ENCODE measurements at places on chromosomes 3 and 15.

GRCh38 chr15:38320866-38321265 lies 68.2 kb downstream of the SPRED1 start:
- no peak overlapping the region for H3K27ac ChIP-seq
- no peak for DNase-seq
- H3K36me3 ChIP-seq = no peaks in the 10 kb centered on the region
- H3K27me3 ChIP-seq = no peaks in the 10 kb centered on the region
- no peak overlapping the region for H3K4me3 ChIP-seq
- H3K4me1 ChIP-seq = peaks cover 4% of the 10 kb centered on the region

- peak; percentile 88 for DNase-seq
- H3K36me3 ChIP-seq = no peaks in the 10 kb centered on the region
- no peaks in the 10 kb centered on the region for H3K4me1 ChIP-seq
- no peak overlapping the region for H3K4me3 ChIP-seq
- H3K27me3 ChIP-seq = no peaks in the 10 kb centered on the region
These were observed 102.0 kb upstream of the PRICKLE2 start for GRCh38 chr3:64327100-64327804.

- H3K27me3 ChIP-seq = no peaks in the 10 kb centered on the region
- no peaks in the 10 kb centered on the region for H3K4me1 ChIP-seq
- peaks cover 31% of the 10 kb centered on the region for H3K36me3 ChIP-seq
- peak overlapping the region; percentile 94 for H3K4me3 ChIP-seq
- peak; percentile 83 for DNase-seq
These were observed 1.1 kb downstream of the FAM131A start for GRCh38 chr3:184338511-184338945.

DNA sequence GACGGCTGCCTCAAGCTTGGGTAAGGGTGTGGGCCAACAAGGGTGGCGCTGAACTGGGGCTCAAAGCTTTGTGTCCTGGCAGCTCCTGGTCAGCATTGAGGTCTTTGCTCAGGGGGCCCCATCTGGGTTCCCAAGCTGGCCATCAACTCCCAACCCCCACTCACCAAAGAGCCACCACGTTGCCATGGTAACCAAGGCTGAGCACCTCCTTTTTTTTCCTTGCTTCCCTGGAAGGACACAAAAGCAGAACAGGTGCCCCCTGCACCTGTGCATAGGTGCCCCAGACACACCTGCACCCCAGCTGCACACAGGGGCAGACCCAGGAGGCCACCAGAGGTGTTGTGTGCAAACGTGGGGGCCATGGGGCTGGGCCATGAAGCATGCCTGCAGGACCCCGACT lies 16.5 kb downstream of the UROC1 start:
- no peaks in the 10 kb centered on the region for H3K36me3 ChIP-seq
- no peak overlapping the region for H3K27ac ChIP-seq
- no peak overlapping the region for H3K4me3 ChIP-seq
- H3K4me1 ChIP-seq = no peaks in the 10 kb centered on the region
- H3K27me3 ChIP-seq = peaks cover 14% of the 10 kb centered on the region
- DNase-seq = no peak

DNA sequence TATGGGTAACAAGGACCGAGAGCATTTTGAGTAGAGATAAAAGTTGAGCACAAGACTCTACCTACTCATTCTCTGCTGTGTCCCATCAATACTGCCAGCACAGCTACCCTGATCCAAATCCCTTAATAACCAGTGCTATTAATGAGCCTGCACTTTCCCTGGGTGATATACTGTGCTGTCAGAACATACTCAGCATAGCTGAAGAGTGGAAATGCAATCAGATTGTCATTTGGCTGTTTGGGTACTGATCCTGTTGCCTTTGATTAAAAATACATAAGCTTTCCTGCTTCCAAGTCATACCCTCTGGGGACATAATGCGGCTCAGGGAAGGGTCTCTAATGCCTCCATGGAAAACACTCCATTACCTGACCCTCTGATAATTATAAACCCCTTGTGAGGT lies 917.5 kb downstream of the SQOR start:
- no peaks in the 10 kb centered on the region for H3K27me3 ChIP-seq
- no peaks in the 10 kb centered on the region for H3K4me1 ChIP-seq
- no peaks in the 10 kb centered on the region for H3K36me3 ChIP-seq
- H3K27ac ChIP-seq = no peak overlapping the region
- no peak overlapping the region for H3K4me3 ChIP-seq
- DNase-seq = no peak

DNA sequence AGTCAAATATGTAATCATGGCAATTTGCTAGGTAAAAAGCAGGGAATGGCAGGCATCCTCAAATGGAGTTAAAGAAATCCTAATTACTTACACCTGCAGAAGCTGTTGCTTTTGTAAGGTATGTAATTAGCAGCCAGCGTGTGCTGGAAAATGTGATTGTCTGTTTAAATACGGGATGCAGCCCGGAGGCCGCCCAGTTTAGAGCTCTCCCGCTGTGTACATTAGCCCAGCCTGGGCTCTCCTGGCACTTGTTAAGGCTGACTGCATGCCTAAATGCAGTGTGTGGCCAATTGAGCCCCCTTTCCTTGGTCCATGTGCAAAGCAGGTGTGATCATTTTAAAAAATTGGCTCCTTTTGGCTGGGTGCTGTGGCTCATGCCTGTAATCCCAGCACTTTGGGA lies 9.0 kb downstream of the DPH3 start:
- no peaks in the 10 kb centered on the region for H3K27me3 ChIP-seq
- H3K4me1 ChIP-seq = no peaks in the 10 kb centered on the region
- peaks cover 19% of the 10 kb centered on the region for H3K36me3 ChIP-seq
- no peak for DNase-seq
- no peak overlapping the region for H3K4me3 ChIP-seq

GRCh38 chr3:8776406-8776805 lies 7.0 kb upstream of the OXTR start:
- H3K27ac ChIP-seq = no peak overlapping the region
- no peaks in the 10 kb centered on the region for H3K27me3 ChIP-seq
- no peaks in the 10 kb centered on the region for H3K4me1 ChIP-seq
- DNase-seq = no peak

DNA sequence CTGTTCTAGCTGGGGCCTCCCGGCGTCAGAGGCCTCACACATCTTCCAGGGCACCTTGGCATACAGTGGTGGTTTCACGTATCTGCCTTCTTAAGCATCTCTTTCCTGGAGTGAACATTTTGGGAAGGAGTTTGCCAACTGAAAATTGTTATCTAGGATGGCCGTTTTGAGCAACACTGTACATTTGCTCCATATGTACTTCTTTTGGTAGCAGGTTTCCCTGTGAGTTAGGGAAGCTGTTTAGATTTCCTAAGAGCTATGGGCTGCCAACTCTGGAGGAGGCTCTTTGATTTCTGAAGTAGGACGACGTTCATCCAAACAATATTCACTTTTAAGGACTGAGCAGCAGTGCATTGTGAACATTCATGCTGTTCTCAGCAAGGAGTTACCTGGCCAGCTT lies 665.9 kb downstream of the SQOR start:
- H3K4me1 ChIP-seq = no peaks in the 10 kb centered on the region
- H3K36me3 ChIP-seq = no peaks in the 10 kb centered on the region
- H3K27ac ChIP-seq = no peak overlapping the region
- no peak for DNase-seq
- H3K27me3 ChIP-seq = peaks cover 3% of the 10 kb centered on the region
- H3K4me3 ChIP-seq = no peak overlapping the region

- no peaks in the 10 kb centered on the region for H3K4me1 ChIP-seq
- no peak overlapping the region for H3K27ac ChIP-seq
- H3K36me3 ChIP-seq = no peaks in the 10 kb centered on the region
- no peaks in the 10 kb centered on the region for H3K27me3 ChIP-seq
These were observed 253.4 kb downstream of the IGSF11 start for GRCh38 chr3:118781232-118781631.

DNA sequence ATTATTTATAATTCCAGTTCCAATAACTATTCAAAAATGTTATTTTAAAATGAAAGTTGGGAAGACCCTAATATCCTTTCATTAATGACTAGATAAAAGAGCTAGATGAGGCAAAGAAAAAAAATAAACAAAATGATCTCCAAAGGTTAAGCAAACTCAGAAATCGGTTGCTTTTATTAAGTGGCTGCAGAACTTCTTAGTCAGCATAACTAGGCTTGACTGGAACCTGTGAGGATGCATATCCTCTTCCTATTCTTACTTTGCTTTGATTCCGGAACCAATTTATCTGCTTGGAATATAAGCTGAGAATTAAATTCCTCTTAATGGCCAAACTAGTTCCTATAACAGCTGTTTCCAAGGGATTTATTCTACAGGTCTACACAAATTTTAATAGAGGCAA lies 10.7 kb downstream of the GAP43 start:
- no peak for DNase-seq
- H3K27ac ChIP-seq = no peak overlapping the region
- no peak overlapping the region for H3K4me3 ChIP-seq
- no peaks in the 10 kb centered on the region for H3K4me1 ChIP-seq
- no peaks in the 10 kb centered on the region for H3K36me3 ChIP-seq

GRCh38 chr3:58564456-58565160 lies 12.6 kb downstream of the FAM107A start:
- no peak overlapping the region for H3K27ac ChIP-seq
- H3K27me3 ChIP-seq = no peaks in the 10 kb centered on the region
- no peaks in the 10 kb centered on the region for H3K4me1 ChIP-seq
- no peak overlapping the region for H3K4me3 ChIP-seq
- no peak for DNase-seq
- no peaks in the 10 kb centered on the region for H3K36me3 ChIP-seq

- H3K27me3 ChIP-seq = no peaks in the 10 kb centered on the region
- H3K36me3 ChIP-seq = no peaks in the 10 kb centered on the region
- no peak overlapping the region for H3K27ac ChIP-seq
- DNase-seq = no peak
- H3K4me1 ChIP-seq = no peaks in the 10 kb centered on the region
- no peak overlapping the region for H3K4me3 ChIP-seq
These were observed 48.0 kb upstream of the APEH start for GRCh38 chr3:49626101-49626581.

DNA sequence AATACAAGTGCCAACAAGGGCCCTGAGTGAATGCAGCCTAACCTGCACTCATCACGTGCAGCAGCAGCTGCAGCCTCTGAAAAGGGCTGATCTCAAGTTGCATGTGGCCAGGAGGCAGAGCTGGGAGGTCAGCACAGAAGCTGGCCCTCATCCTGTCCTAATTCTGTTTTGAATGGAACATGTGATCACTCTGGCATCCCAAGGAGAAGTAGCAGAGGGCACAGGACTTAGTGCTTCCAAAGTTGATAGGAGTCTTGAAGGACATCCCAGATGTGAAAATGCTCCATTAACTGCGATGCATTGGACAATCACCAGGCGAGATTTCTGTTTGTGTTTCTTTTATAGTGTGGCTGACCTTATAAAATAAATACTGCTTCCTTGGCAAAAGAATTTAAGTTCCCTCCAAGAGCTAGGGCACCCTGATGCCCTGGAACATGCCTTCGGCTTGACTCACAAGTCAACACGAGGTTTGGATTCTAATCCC lies 31.6 kb upstream of the STAG1 start:
- H3K4me1 ChIP-seq = peaks cover 15% of the 10 kb centered on the region
- H3K27ac ChIP-seq = no peak overlapping the region
- no peaks in the 10 kb centered on the region for H3K27me3 ChIP-seq

- no peak overlapping the region for H3K27ac ChIP-seq
- no peak for DNase-seq
These were observed 34.9 kb downstream of the PIK3CB start for GRCh38 chr3:138799822-138800221.

DNA sequence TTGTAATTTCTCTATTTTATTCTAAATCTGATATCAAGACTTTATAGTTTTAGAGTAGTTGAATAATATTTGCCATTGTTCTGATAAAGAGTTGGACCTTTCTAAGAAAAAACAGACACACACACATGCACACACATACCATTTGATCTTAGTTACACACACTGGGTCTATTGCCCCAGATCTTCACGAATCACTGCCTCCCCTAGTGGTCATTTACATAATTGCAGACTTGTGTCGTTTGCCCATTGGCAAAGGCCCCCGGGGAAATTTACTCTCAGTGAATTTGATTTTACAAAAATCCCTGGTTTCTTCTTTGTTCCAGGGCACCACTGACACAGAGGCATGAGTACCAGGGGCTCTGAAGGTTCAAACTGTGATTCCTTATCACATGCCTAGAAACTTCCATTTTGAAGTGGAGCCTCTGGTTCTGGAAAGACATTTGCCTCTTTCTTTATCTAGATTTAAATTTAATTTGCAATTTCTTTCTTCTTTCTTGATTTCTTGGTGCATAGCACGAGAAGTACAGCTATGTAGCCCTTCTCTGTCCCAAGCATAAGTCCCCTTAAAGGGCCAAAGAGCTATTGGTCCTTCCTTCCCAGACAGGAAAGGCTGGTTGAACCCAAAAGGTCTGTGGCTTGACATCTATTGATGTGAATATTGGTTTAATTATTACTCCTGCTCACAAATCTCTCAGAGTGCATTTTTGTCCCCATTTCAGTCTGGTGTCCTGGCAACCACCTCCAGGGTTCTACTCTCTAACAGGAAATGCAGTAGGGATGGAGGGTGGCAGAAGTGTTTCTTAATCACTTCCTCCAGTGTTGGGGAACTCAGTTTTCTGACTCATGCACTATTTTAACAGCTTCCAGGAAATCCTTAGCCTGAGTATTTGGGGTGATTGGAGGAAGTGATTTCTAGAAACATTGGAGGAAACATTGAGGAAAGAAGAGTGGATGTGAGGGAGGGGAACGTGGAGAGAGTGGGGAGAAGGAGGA lies 32.4 kb upstream of the SLC6A11 start:
- H3K27me3 ChIP-seq = peaks cover 18% of the 10 kb centered on the region
- no peak overlapping the region for H3K4me3 ChIP-seq

- no peaks in the 10 kb centered on the region for H3K27me3 ChIP-seq
- DNase-seq = no peak
- H3K27ac ChIP-seq = no peak overlapping the region
These were observed 58.8 kb upstream of the MELTF start for GRCh38 chr3:197088370-197088769.

- H3K4me3 ChIP-seq = no peak overlapping the region
- DNase-seq = no peak
- H3K36me3 ChIP-seq = no peaks in the 10 kb centered on the region
- H3K27ac ChIP-seq = no peak overlapping the region
- no peaks in the 10 kb centered on the region for H3K4me1 ChIP-seq
These were observed 127.2 kb downstream of the EBLN2 start for GRCh38 chr3:73188707-73189106.

GRCh38 chr3:72673011-72673771 lies 175.1 kb downstream of the SHQ1 start:
- no peaks in the 10 kb centered on the region for H3K36me3 ChIP-seq
- no peaks in the 10 kb centered on the region for H3K4me1 ChIP-seq
- no peak overlapping the region for H3K4me3 ChIP-seq
- H3K27ac ChIP-seq = no peak overlapping the region
- H3K27me3 ChIP-seq = peaks cover 2% of the 10 kb centered on the region

- peaks cover 65% of the 10 kb centered on the region for H3K4me1 ChIP-seq
- no peaks in the 10 kb centered on the region for H3K36me3 ChIP-seq
- H3K27ac ChIP-seq = no peak overlapping the region
- H3K4me3 ChIP-seq = no peak overlapping the region
- DNase-seq = no peak
- H3K27me3 ChIP-seq = no peaks in the 10 kb centered on the region
These were observed 48.1 kb upstream of the MAP4 start for GRCh38 chr3:48064292-48064829.
